ENCODE measurements at places on chromosomes 5 and 9.

GRCh38 chr5:170362656-170363055 is 26.5 kb downstream of the KCNMB1 start:
- DNase-seq: no peak

DNA sequence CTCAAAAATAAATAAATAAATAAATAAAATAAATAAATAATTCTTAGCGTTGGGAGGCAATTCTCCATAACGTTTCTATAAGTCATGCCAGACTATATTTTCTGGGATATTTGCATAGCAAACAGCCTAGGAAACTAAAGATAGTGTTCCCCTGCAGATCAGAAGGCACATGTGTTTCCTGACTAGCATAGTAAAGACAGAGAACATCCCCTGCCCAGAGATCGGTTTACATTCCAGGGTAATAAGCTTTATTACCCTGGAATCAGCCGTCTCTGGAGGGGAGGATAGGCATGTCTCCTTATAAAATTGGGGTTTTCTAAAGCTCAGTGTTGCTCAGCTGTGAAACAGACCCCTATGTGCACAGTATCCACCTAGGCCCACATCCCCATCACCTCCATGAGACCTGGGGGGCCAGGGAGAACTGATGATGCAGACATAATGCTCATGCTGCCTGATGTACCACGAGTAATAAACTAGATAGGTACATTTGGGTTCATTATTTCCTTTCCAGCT is 36.9 kb upstream of the IFNK start:
- DNase-seq: no peak

DNA sequence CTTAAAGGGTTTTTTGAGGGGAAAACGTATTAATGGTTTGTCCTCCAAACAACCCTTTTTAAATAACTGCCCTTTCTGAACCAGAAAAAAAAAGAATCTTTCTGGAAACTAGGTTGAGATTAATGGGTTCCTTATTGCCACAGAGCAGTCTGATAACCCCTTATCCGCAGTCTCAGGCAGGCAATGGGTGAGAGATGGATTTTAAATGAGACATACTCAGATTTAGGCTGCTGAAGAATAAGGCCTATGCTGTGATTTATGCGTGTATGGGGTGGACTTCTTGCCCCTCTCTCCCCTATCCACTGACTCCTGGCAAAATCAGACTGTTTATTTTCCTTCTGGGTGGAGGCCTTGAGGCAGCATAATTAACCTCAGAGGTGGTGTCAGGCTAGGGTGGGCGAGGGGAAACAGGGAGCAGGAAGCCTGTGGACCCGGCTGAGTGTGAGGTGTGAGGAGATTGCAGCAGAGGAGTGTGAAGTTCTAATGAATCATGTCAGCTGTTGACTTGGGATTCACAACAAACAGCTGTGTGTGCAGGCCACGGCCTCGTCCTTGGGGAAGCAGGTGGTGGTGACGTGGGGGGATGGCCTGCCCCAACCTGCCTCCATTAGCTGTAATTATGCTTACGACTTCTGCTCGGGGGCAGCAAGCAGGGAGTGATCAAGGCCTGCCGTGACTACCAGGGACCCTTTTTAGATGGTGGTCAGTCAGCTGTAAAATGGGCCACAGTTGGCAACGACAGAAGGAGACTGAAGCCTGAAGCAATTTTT is 196.4 kb downstream of the SEMA6A start:
- no peak for DNase-seq

DNA sequence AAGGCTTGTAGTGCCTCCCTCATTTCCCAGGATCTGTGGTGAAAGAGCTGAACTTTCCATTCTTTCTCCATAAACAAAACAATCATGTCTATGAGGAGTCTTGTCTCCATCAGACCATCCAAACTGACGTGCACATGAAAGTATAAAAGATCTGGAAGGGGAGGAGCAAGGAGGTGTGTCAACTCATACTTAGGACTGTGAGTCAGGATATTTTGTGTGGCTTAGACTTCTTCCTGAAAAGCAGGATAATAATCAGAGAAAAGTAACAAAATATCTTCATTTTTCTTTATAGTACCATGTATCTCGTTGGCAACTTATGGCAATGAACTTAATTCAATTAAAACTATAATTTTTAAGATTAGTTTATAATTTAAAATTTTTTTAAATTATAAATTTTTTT is 96.0 kb upstream of the PRRC1 start:
- DNase-seq: no peak

- no peak for DNase-seq
Observed at GRCh38 chr9:98236901-98237487, 18.5 kb downstream of the TBC1D2 start.

GRCh38 chr9:21901546-21901945 is 92.6 kb downstream of the CDKN2A start:
- DNase-seq: no peak

GRCh38 chr5:33997331-33997983 is 10.4 kb downstream of the AMACR start:
- no peak for DNase-seq

DNA sequence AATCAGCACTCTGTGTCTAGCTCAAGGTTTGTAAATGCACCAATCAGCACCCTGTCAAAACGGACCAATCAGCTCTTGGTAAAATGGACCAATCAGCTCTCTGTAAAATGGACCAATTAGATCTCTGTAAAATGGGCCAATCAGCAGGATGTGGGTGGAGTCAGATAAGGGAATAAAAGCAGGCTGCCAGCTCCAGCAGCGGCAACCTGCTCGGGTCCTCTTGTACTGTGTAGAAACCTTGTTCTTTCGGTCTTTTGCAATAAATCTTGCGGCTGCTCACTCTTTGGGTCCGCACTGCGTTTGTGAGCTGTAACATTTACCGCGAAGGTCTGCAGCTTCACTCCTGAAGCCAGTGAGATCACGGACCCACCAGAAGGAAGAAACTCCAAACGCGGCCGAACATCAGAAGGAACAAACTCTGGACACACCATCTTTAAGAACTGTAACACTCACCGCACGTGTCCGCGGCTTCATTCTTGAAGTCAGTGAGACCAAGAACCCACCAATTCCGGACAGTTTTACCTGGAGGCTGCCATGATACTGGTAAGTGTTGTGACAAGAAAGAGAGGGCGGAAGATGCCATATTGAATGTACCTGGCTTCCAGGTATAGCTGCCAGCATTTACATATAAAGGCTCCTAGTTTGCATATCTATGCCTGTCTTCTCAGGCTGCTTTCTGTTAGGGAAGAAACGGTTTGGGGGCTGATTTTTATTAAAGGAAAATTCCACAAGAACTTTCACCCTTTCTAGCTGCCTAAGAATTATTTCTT is 758.5 kb upstream of the CTNND2 start:
- no peak for DNase-seq

DNA sequence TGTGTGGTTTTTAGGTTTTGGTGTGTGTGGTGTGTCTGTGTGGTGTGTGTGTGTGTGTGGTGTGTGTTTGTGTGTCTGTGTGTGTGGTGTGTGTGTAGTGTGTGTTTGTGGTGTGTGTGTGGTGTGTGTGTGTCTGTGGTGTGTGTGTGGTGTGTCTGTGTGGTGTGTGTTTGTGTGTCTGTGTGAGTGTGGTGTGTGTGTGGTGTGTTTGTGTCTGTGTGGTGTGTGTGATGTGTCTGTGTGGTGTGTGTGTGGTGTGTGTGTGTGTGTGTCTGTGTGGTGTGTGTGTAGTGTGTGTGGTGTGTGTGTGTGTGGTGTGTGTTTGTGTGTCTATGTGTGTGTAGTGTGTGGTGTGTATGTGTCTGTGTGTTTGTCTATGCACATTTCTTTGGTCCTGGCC is 25.0 kb upstream of the NKD2 start:
- no peak for DNase-seq

DNA sequence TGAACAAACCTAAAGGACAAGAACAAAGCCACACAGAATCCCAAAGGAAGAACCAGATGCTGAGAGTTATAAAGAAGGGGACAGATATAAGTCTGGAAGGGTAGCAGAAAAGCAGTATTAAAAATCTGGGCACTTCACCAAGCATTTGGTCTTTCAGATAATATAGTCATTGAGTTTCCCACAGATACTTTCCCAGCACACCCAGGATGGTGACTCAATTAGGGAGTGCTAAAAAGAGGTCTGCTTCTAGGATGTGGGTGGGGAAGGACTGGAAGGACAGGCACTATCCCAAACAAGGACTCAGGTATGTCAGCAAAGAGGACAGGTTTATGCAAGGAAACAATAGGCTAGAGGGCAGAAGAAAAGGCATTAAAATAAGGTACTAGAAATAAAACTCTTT is 59.3 kb downstream of the DIAPH1 start:
- no peak for DNase-seq

- no peak for DNase-seq
Observed at GRCh38 chr5:54401515-54401914, 54.0 kb upstream of the HSPB3 start.

DNA sequence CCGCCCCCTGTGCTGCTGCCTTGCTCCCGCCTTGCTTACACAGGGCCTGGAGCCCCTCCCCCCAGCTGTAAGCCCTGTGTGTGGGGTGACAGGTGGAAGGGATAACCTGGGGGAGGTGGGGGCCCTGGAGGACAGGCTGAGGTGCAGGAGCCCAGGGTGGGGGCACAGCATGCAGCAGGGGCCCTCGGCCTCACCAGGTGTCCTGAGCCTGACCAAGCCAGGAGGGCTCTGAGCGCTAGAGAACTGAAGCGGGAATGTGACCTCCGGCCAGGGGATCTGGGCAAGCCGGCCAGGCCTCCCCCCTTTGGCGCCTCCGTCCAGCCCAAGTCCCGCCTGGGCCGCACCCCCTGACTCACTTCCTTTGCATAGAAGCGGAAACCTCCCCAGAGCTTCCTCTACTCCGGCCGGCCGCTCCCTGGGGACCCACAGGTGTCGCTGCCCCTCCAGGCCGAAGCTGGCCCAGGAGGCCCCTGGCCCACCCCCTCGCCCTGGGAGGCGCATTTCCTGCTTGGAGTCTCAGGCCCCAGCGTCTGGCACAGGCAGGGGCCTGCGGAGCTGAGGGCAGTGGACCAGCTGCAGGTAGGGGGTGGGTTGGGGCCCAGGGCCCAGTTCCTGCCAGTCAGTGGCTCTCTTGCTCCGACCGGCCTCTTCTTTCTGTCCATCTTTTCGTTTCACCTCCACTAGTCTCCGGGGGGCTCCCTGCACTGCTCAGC is at the start of gene TOR4A:
TSS of gene TOR4A (plus strand) at position 398 of the 713 bp plus-strand sequence. CDS start 964 bp downstream, outside the sequence.
- no peak for DNase-seq

DNA sequence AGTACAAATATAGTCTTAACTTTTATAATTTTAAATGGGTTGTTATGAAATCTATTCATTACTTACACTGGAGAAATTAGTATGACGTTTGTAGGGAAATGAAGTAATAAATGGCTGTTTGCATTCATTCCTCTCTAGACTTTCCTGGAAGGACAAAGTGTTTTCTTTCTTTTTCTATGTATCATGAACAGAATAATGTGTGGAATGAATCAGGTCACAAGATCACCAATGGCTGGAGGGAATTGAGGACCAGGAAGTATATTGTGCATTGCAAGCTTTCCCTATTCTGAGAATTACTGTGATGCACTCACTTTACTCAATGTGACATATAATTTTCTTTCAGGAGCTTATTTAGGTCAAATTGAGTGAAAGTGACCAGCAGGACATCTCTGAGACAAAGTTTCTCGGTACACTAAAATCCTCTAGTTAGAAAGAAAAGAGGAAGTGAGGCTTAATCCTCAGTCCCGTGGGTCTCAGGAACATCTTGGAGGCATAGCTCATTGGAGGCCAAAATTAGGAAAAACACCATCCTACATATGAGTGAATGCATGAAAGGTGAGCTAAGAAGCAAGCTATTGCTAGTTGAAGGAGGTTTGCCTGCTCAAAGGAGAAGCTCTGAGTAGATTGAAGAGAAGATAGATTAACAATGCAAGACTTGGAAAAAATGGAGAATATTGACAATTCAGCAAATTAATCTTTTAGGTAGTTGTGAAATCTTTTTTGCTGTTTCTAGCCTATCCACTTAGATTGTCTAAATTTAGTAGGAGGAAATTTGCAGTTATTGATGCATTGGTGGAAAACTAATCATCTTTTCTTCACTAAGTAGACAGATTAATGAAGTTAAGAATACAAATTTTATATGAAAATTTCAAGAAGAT is 28.0 kb downstream of the ERAP2 start:
- DNase-seq: no peak

DNA sequence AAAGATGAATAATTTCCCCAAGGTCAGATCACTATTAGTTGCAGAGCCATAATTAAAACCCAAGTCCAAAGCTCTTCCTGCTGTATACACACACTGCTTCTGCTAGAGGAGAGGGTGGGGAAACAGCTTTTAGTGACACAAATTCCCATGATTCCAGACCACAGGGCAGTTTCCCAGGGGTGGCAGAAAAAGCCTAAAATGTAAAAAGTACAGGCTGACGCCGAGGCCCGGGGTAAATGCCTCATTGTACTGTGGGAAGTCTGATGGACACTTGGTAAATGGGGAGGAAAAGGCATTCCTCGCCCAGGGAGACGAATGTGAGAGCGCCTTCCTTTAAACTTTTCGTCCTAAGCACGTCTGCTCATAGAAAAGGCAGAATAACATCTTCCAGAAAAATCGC is 65.7 kb downstream of the DENND1A start:
- no peak for DNase-seq

GRCh38 chr5:153777681-153778581 is 260.8 kb downstream of the FAM114A2 start:
- no peak for DNase-seq

DNA sequence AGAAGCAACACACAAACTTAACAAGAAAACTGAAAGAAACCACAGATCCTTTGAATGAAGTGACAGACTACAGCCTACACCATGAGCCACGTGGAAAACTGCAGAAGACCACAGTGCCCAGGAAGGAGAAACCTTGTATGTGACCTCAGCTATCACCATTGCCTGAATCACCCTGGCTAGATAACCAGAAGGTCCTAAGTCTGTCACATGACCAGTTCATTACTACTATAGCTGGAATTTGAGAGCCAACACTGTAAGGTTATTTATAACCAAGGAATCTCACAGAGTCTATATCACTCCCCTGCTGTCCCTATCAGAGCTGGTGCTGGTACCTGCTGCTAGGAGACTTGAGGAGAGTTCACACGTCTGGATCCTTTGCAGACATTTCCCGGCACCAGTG is 90.3 kb upstream of the FBXL17 start:
- DNase-seq: no peak

DNA sequence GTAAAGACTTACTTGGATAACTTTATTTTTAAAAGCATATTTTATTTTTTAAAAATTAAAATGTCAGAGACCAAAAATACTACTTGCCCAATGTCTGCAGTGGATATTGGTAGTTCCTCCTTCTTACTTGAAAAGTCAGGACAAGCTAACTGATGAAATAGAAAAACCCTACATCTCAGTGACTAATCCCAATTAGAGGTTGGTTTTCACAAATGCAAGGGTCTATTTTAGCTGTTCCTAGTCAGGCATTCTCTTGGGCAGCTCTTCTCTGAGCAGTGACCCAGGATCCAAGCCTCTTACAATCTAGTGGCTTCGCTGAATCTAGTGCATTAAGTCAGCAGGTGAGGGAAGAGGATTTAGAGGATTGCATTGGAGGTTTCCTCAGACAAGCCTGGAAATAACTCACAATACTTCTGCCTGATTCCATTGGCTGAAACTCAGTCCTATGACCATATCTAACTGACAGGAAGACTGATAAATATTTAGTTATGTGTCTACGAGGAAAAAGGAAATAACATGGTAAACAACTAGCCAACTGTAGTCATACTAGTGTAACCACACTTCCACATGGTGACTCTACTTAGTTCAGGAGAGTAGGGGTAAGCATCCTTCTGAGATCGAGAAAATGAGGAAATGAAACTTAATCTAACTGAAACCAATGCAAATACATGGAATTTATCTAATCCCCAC is 34.2 kb upstream of the MIER3 start:
- DNase-seq: no peak

- peak; percentile 10 for DNase-seq
Observed at GRCh38 chr9:112028242-112029221, 131.9 kb downstream of the UGCG start.

- no peak for DNase-seq
Observed at GRCh38 chr9:132059361-132059760, 20.3 kb downstream of the MED27 start.

Measured in T-helper 2 cell (primary cell).